Stimulated activated CD8-positive, alpha-beta memory T cell treated with anti-CD3 and anti-CD28 coated beads, Interleukin-7, amount 100 ng/mL, for 1 hour (primary cell): ENCODE measurements at places on chromosomes 11 and 22.

DNA sequence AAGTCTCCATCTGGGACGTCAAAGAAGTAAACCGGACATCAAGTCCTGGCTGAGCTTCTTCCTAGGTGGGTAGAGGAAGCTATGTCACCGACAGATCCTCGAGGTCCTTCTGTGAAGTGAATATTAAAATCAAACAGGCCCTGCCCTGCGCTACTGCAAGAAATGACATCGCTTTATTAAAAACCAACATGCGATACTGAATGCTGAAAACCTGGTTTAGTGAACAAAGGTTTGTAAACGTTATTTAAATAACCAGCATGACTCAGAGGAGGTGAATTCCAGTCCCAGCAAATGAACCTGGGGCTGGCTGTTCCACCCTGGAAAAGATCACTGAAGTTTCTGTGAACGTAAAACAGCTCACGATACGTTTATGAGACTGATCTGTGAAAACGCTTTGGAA is 645 bp downstream of the RTCB start:
- no peak for DNase-seq

- no peak for DNase-seq
Observed at GRCh38 chr11:64102005-64102738, 63.7 kb downstream of the MACROD1 start.

DNA sequence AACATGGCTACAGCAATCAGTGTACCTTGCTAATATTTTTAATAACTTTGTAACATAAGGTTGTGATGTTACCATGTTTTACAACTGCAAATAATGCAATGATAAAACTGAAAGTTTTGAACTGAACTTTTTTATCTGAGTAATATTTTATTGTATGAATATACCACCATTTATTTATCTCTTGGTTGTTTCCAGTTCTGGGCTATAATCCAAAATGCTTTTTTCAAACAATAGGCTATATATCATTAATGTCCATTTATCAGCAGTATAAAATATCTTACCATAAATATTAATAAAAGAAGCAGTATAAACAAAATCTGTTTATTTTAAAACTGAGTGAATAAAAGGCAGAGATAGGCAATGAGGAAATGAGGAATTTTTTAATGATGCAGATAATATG is 63.3 kb downstream of the SIK3 start:
- no peak for DNase-seq

GRCh38 chr11:34508524-34508923 is 5.1 kb downstream of the ELF5 start:
- no peak for DNase-seq

DNA sequence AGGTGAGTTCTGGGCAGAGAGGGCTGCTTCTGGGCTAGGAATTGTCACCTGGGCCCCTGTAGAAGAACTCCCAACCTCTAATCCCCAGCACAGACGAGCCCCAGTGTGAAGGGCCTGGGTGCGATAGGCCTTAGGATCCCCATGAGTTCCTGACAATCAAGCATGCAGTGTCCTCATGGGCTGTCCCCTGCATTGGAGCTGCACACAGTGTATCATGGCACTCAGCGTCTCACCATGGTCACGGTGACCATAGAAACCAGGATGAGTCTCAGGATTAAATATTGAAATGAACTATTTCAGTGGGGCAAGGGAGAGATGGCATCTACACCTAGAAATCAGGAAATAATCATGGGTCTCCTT is 292 bp downstream of the SCGB2A1 start:
- no peak for DNase-seq
